ENCODE measurements at places on chromosomes 5 and 9.

- DNase-seq, result peak; percentile 78
These were observed 12.1 kb upstream of the PTAR1 start for GRCh38 chr9:69771775-69772418.

- DNase-seq, result peak; percentile 44
These were observed 45.6 kb downstream of the TRIO start for GRCh38 chr5:14188778-14189177.

GRCh38 chr5:135217669-135218485, 181.2 kb downstream of the MACROH2A1 start:
- no peak for DNase-seq

- no peak for DNase-seq
These were observed 5.3 kb upstream of the NSMF start for GRCh38 chr9:137464291-137464999.

DNA sequence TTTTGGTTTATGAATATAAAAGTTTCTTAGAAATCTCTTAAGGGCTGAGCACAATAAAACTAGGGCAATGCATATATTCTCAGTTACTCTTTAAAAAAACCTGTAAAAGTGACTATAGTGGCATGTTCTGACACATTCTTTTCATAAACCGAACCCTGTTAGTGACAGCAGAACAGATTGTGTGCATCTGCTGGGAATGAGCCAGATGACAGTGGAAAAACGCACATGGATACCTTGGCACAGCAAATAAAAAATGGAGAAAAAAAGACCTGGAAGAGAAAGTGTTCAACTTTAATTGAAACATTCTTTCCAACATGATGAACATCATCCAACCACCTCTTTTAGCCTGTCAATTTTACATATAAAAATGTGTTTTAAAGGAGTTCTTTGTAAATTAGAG, 12.7 kb downstream of the MEF2C start:
- no peak for DNase-seq

- no peak for DNase-seq
These were observed 2.1 kb upstream of the PRDM12 start for GRCh38 chr9:130662099-130662969.

DNA sequence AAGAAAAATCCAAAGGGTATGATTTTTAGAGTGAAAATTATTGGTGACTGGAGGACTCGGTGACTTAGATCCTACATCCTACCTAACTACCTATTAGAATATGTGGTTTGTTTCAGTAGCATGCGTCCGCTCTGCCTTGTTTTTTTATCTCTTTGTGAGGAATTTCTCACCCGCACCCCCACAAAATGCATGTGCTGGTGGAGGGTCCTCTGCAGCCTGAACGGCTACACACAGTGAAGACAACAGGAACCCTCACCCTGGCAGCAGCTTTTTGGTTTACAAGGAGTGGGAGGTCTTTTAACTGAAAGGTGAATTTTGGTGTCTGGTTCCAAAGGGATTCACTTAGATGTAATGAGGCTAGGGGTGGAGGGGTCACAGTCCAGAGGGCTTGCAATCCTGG, 115.5 kb downstream of the GNA14 start:
- no peak for DNase-seq

DNA sequence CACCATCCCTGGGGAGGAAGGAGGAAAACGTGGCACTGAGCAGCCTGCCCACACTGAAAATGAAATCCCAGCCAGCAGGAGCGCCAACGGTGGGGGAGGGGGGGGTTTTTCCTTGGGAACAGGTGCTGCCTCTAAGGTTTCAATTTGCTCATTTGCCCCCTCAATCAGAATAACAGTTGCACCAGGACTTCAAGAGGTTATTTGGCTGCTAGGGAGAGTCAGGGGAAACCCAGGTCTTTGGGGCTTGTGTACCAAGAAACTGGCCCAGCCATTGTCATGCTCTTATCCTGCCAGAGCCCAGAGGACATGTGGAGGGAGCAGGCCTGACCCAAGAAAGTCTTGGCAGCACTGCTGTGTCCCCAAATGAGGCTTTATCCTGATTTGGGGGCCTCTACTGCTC, 66.5 kb downstream of the NDFIP1 start:
- no peak for DNase-seq

GRCh38 chr5:149257889-149258705, 13.6 kb upstream of the AFAP1L1 start:
- peak; percentile 86 for DNase-seq

GRCh38 chr9:125632321-125633115, 74.5 kb downstream of the MAPKAP1 start:
- DNase-seq, result peak; percentile 68

DNA sequence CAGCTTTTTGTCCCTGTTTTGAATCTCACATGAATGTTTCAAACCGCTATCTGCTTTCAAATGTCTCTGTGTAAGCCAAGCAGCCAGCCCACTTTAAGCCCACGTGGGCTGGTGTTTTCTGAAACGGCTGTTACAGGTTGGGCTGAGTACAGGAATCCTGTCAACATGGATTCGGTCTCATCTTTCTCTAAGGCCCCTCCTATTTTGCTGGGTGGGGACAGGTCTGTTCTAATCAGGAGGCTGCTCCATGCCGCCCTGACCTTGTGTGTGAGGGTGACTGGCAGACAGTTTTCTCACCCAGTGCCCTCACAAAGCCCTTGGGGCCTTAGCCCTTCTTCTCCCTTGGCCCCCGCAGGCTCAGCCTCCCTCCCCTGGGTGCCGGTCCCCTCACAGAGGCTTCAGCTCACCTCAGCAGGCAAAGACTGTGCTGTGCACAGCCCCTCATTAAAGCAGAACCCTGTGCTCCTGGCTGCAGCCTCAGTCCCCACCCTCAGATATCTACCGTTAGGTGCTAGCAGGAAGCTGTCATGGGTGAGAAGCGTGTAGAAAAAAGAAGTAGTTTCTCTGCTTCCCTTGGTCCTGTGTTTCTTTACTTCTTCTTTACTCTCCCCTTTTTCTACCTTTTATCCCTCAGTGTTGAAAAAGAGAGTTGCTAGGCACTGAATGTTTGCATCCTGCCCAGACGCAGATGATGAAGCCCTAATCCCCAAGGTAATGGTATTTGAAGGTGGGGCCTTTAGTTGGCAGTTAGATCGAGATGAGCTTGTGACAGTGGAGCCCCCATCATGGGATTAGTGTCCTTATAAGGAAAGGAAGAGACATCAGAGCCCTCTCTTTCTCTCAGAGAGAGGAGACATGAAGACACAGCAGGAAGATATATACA, 205.7 kb downstream of the ADAMTS12 start:
- DNase-seq, result no peak

DNA sequence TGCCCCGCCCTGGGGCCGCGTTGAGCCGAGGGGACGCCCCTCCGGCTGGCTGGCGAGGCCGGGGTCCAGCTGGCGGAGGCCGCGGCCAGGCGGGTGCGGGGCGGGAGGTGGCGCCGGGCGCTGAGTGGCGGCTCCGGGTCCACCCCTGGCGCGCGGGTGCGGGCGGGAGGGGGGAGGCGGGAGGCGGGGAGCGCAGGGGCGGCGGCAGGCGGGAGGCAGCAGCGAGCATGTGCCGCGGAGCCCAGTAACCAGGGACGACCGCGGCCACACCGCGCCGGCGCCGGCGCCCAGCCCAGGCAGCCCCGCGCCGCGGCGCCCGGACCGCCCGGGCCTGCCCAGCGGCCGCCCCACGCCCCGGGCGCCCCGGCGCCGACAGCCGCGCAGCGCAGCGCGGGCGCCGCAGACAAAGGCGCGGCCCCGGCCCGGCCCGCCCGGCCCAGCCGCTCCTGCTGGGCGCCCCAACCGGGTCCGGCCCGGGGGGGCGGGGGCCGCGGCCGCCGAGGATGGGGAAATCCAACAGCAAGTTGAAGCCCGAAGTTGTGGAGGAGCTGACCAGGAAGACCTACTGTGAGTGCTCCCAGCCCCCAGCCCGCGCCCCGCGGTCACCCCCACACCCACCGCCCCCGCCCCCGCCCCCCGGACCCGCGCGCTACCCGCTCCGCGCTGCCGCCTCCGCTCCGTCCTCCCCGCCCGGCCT, at the start of gene NCS1:
Gene NCS1, plus strand, starts transcription at position 244 of the 697 bp plus-strand sequence. Its CDS starts 260 bp downstream, at position 504.
- DNase-seq, result peak; percentile 78

All from fibroblast of skin of right biceps (primary cell).